NCI-H1048 (cell line): ENCODE measurements at places on chromosomes 12 and 14.

DNA sequence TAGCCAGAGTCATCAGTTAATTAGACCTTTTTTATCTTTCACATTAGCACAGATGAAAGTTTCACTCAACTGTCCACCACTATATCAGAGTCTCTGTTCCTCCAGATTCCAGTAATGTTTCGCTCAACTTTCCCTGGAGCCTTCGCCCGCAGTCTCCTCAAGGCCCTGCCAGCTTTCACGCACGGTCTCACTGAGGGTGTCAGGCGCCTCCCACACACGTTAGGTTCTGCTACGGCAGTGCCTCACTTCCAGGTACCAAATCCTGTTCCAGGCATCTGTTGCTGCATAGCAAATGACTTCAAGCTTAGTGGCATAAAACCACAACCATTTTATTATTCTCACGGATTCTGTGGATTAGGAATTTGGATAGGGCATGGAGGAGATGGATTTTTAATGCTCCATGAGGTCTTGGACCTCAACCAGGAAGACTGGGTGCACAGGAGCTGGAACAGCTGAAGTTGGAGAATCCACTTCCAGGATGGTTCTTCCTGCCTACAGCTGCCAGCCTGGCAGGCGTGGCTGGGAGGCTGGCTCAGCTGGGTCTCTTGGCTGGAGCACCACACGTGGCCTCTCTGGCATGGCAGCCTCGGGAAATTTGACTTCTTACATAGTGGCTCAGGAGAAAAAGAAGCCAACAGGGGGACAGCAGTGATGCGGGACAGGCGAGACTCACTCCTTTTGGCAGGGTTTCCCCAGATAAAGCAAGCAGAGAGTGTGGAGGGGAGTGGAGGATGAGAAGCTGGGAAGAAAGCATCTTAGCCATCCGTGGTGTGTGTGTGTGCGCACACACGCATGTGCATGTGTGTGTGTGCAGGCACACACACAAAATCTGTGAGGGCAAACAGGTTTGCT is 21.3 kb upstream of the BCDIN3D start:
- no peak for DNase-seq

DNA sequence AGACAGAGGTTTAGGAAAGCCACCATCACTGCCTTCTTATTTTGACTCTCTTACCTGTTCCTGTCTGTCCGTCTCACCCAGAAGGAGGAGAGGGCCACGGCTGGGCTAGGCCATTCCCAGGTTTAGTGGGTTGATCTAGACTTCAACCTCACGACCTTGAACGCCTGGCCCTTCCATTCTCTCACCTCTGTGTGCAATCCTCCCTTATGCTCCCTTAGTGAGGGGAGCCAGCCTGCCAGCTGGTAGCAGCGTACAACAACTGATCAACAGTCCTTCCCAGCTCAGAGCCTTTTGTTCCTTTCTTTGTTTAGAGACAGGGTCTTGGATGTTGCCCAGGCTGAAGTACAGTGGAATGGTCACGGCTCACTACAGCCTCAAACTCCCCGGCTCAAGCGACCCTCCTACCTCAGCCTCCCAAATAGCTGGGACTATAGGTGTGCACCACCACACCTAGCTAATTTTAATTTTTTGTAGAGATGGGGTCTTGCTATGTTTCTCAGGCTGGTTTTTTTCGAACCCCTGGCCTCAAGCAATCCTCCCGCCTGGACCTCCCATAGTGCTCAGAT is 123.9 kb downstream of the ZNF664 start:
- no peak for DNase-seq

DNA sequence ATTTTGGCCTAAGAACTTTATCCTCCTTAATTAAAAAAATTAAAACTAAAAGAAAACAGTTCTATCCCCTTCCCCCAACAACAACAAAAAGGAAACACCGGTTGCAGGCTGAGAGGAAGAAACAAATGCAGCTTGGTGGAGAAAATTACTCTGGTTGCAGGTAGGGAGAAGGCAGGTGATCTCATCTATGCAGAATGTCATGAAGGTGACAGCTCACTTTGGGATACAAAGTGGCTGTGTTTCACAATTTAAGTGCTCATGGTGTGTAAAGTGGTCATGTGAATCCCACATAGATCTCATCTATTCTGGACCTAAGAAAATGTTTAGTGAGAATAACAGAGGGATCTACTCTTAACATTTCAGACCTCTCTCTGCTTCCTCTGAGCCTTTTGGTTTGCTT is 219.7 kb upstream of the PKP2 start:
- no peak for DNase-seq

GRCh38 chr12:54719691-54720090 is 71.5 kb upstream of the DCD start:
- DNase-seq = no peak

GRCh38 chr12:8048906-8049305 is 16.4 kb downstream of the FOXJ2 start:
- no peak for DNase-seq
